ENCODE measurements at places on chromosomes 3 and 15.

DNA sequence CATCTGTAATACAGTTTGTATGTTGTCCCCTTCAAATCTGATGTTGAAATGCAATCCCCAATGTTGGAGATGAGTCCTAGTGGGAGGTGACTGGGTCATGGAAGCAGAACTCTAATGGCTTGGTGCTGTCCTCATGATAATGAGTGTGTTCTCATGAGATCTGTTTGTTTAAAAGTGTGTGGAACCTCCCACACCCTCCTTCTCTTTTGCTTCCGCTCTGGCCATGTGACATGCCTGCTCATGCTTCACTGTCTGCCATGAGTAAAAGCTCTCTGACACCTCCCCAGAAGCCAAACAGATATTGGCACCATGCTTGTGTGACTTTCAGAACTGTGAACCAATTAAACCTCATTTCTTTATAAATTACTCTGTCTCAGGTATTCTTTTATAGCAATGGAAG, 794.0 kb upstream of the CFAP20DC start:
- no peak for DNase-seq

GRCh38 chr15:100818927-100819326, 60.7 kb upstream of the ALDH1A3 start:
- DNase-seq = no peak

- no peak for DNase-seq
These were observed 73.4 kb downstream of the SMAD6 start for GRCh38 chr15:66775127-66776105.

DNA sequence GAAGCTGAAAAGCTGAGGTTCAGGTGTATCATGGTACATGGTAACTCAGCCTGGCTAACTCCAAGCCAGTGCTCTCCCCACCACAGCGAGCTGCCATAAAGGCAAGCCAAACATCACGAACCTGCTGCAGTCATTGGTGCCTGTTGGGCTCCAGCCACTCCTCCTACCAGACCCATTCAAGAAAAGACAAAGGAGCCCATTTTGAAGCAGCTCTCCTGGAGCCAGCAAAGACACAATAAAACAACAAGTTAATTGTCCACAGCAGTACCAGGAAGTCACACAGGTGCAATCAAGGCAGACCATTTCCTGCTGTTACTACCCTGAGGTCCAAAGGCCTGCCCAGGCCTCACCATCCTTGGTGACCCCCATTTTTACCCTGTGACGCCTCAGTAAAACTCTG, 77.6 kb downstream of the DAPK2 start:
- DNase-seq = no peak

GRCh38 chr3:147554332-147554731, 145.2 kb downstream of the ZIC1 start:
- DNase-seq = no peak

DNA sequence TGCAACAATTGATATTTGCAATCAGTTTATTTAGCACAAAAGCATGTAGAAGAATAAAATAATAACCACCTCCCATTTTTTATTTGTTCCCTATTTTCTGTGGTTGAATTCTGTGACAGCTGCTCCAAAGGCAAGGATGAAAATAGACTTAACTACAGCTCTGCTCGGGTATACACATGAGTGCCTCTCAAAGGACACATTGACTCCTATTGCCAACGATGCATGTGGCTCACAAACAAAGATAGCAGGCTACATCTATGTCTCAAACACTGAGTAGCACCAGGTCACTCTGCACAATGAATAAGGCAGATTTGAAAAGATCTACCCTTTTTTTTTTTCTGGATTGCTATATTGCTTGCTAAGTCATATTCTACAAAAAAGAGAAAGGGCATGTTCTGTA, 612.9 kb downstream of the ROBO1 start:
- DNase-seq = no peak

- no peak for DNase-seq
These were observed 113.5 kb downstream of the CBLB start for GRCh38 chr3:105755121-105755886.
